ENCODE measurements at places on chromosomes 1 and 21.

- no peak for DNase-seq
Measured at GRCh38 chr1:197800379-197801110, 25.3 kb upstream of the DENND1B start.

DNA sequence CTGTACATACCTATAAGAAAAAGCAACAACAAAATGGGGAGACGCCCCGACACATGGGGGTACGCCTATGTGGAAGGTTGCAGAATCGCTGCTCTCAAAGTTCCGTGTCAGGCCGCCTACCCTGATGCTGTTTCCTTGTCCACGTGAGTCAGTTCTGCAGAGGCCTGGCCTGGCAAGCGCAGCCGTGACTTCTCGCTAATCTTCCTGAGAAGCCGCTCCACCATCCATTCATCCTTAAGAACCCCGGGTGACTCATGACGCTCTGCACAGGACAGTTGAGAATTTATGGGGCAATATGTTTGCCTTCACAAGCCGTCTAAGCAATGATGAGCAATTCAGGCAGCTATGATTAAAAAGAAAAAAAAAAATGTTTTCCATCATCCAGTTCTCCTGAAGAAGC, 122.3 kb upstream of the TMPRSS2 start:
- DNase-seq: no peak

DNA sequence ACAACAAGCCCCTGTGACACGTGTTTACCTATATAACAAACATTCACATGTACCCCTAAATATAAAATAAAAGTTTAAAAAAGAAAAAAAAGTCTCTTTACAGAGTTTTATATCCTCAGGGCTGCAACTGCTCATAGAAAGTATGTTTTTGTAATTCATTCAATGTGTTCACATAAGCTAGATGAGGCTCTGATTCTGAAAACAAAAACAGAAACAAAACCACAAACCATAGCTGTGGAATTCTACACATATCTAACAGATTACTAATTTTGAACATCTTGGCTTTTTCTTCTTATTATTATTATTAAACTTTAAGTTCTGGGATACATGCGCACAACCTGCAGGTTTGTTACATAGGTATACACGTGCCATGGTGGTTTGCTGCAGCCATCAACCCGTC, 579.6 kb upstream of the ZRANB2 start:
- DNase-seq: no peak

GRCh38 chr1:113146242-113147072, 73.5 kb downstream of the LRIG2 start:
- DNase-seq: peak; percentile 9

- no peak for DNase-seq
Measured at GRCh38 chr1:31795801-31796621, 19.8 kb downstream of the SPOCD1 start.

GRCh38 chr1:235867903-235868469, 1.3 kb upstream of the LYST start:
- peak; percentile 59 for DNase-seq

Data from CD4-positive, alpha-beta T cell treated with Interleukin-6 at 100 ng/mL for 8 hours (primary cell).